Tibial nerve (tissue), 4 donors: ENCODE measurements at places on chromosomes 6 and 20.

DNA sequence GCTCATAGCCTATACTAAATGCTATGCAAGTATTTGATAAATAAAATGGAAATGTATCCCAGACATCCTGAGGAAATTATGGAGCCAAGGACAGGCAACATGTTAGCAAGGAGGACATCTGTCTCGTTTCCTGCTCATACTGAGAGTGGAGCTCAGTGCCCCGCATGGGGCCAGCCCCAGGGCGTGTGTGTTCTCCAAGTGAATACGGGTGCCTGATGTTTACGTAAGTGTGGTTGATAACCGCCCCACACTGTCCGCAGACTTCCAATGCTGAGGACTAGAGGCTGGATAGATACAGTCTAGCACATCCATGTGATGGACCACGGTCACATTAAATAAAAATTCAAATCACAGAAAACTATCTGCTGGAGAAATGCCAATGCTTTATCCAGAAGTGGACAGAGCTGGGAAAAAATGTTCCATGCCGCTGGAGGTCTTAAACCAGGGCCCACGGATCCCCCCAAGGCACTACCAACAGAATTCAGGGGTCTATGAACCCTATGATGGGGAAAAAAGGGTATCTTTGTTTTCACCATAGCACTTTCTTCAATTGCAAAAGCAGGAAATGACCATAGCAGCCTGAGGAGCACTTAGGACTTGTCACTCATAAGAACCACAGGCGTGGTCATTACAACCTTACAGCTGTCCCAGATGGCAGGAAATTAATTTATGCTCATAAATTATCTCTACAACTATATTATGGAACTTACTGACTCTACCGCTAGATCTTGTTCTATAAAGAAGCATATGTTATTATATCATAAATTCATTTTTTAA, 24.9 kb downstream of the TGM2 start:
- H3K4me3 ChIP-seq: no peak overlapping the region
- no peaks in the 10 kb centered on the region for H3K36me3 ChIP-seq
- no peak for DNase-seq
- H3K27me3 ChIP-seq: no peaks in the 10 kb centered on the region

DNA sequence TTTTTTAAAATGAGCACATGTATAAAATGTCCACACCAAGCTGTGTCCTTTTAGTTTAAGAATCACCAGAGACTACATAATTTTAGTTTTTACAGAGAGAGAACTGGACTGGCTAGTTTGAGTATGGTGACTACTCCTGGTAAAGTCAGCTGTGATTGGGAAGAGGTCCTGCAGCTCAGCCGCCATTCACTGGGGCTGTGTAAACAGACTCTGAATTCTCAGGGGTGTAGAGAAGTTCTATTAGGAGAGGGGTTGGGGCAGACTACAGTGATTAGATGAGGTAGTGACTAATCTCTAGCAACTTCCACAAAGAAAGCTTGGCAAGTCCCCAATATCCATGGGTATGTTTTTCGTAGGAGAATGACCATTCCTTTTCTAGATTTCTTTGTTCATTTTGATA, 341.2 kb upstream of the MAP3K7 start:
- H3K36me3 ChIP-seq: no peaks in the 10 kb centered on the region
- H3K27ac ChIP-seq: no peak overlapping the region
- no peaks in the 10 kb centered on the region for H3K4me1 ChIP-seq
- no peaks in the 10 kb centered on the region for H3K27me3 ChIP-seq
- no peak for DNase-seq

- no peaks in the 10 kb centered on the region for H3K4me1 ChIP-seq
- no peaks in the 10 kb centered on the region for H3K36me3 ChIP-seq
- no peaks in the 10 kb centered on the region for H3K27me3 ChIP-seq
- H3K27ac ChIP-seq: no peak overlapping the region
- no peak for DNase-seq
Measured at GRCh38 chr6:148293181-148293995, 49.2 kb upstream of the SASH1 start.

DNA sequence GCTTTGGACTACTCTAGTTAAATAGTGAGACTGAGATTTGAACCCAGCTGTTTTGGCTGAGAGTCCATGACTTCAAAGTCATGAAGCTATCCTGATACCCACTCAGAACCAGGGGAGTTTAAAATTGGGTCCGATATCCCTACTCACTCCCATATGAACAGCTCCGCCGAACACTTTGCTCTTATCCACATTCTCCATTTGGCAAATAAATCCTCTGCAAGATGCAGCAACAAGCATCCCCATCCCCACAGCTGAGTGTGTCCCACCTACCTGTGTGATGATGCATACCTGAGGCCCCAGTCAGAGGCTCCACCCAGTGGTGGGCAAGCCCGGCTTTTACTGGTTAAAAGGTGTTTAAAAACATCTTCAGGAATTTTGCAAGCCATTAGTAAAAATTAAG, 108.3 kb upstream of the SLC24A3 start:
- H3K27ac ChIP-seq: no peak overlapping the region
- H3K4me3 ChIP-seq: no peak overlapping the region
- no peaks in the 10 kb centered on the region for H3K36me3 ChIP-seq
- no peaks in the 10 kb centered on the region for H3K27me3 ChIP-seq
- no peaks in the 10 kb centered on the region for H3K4me1 ChIP-seq
